IMR-90 (cell line): ENCODE measurements at places on chromosomes 4 and X.
A peak's percentile ranks its signal among the peaks of the same experiment; 100 is the strongest.

DNA sequence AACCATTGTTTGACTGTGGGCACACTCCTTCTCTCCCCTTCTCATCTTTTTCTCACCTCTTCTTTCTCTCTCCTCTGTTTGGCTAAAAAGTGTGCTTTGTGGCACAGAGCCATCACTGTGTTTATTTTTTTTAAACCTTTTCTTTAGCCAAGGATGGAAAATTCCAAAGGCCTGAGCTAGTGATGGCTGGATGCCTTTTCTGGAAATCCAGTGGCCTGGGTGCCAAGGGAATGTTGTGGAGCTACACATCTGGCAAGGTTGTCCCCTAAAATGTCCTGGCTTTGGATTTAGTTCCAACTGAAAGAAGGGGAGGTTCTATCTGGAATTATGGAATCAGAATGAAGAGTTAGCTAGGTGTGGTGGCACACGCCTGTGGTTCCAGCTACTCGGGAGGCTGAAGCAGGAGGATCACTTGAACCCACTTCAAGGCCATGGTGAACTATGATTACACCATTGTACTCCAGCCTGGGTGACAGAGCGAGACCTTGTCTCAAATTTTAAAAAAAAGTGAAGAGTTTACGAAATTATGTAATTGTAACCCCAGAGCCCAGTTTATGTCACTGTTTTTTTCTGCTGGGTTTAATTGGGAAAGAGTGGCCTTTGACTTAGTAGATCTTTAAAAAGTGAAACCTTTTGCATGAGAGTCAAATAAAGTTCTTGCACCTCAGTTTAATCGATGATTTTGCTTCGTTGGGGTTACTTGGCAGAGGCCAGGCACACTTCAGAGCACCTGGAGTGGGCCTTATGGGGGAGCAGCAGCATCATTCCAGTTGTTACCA is 17.7 kb downstream of the DOCK11 start:
- no peaks in the 10 kb centered on the region for H3K36me3 ChIP-seq
- H3K27me3 ChIP-seq, result no peaks in the 10 kb centered on the region
- no peak overlapping the region for H3K27ac ChIP-seq
- no peak overlapping the region for H3K4me3 ChIP-seq
- no peaks in the 10 kb centered on the region for H3K4me1 ChIP-seq
- no peak for DNase-seq

- no peak for DNase-seq
- H3K4me1 ChIP-seq, result no peaks in the 10 kb centered on the region
- no peaks in the 10 kb centered on the region for H3K36me3 ChIP-seq
- H3K27ac ChIP-seq, result no peak overlapping the region
Measured at GRCh38 chrX:5113128-5113527, 1115.5 kb downstream of the NLGN4X start.

GRCh38 chr4:53562409-53562808 is 28.9 kb downstream of the LNX1 start:
- no peak overlapping the region for H3K27ac ChIP-seq
- H3K4me3 ChIP-seq, result no peak overlapping the region
- no peak for DNase-seq
- H3K4me1 ChIP-seq, result peaks cover 14% of the 10 kb centered on the region
- no peaks in the 10 kb centered on the region for H3K36me3 ChIP-seq

DNA sequence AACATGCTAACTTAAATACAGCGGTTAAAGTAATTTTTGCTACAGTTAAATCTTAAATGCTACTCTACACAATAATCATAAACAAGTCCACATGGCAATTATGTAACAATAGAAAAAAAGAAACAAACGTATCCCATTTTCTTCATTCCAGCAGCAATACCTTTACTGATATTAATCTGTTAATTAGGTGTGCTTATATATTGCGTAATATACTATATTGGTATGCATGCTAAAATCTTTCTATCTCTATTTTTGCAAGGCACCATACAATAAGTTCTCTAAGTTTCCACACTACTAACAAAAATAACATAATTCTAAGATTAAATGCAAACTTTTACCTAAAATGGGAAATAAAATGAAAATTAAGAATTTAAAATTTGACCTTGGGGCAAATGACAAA is 500.6 kb downstream of the SPOCK3 start:
- H3K27me3 ChIP-seq, result no peaks in the 10 kb centered on the region
- no peak overlapping the region for H3K27ac ChIP-seq
- H3K4me3 ChIP-seq, result no peak overlapping the region
- no peaks in the 10 kb centered on the region for H3K4me1 ChIP-seq
- DNase-seq, result no peak
- H3K36me3 ChIP-seq, result no peaks in the 10 kb centered on the region

GRCh38 chrX:103847174-103847870 is 15.3 kb upstream of the RAB9B start:
- DNase-seq, result peak; percentile 26
- no peak overlapping the region for H3K4me3 ChIP-seq
- peaks cover 2% of the 10 kb centered on the region for H3K27me3 ChIP-seq
- no peak overlapping the region for H3K27ac ChIP-seq

- no peaks in the 10 kb centered on the region for H3K27me3 ChIP-seq
- H3K4me1 ChIP-seq, result peaks cover 9% of the 10 kb centered on the region
- no peak overlapping the region for H3K27ac ChIP-seq
- no peak overlapping the region for H3K4me3 ChIP-seq
- peaks cover 7% of the 10 kb centered on the region for H3K36me3 ChIP-seq
- no peak for DNase-seq
Measured at GRCh38 chrX:153693216-153694086, 5.7 kb downstream of the SLC6A8 start.

GRCh38 chr4:126595643-126596042 is 1037.1 kb upstream of the INTU start:
- no peaks in the 10 kb centered on the region for H3K36me3 ChIP-seq
- peak; percentile 0 for DNase-seq
- no peak overlapping the region for H3K27ac ChIP-seq

GRCh38 chrX:30504309-30504708 is 73.3 kb downstream of the TASL start:
- DNase-seq, result peak; percentile 41
- no peaks in the 10 kb centered on the region for H3K4me1 ChIP-seq
- no peaks in the 10 kb centered on the region for H3K36me3 ChIP-seq
- H3K27me3 ChIP-seq, result no peaks in the 10 kb centered on the region; the same call in none of the 2 replicates

- no peaks in the 10 kb centered on the region for H3K4me1 ChIP-seq
- no peaks in the 10 kb centered on the region for H3K27me3 ChIP-seq
- no peaks in the 10 kb centered on the region for H3K36me3 ChIP-seq
Measured at GRCh38 chr4:83285055-83285407, 433 bp upstream of the COQ2 start.

DNA sequence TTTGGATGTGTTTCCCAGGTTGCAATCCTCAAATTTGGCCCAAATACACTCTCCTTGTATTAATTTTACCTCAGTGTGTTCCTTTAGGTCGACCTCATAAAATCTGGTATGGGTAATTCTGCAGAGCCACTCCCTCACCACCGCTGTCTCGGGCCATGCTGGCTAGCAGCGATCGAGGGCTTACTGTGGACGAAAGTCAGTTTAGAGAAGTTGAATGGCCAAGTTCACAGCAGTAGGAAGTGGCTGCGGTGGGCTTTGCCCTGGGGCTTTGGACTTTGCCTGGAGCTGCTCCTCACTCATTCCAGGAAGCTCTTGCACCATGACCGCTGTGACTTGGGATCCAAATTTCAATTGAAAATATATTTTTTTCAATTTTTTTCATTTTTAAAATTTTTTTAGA is 19.6 kb downstream of the TMEM187 start:
- H3K27me3 ChIP-seq, result no peaks in the 10 kb centered on the region; the same call in 1 of the 2 replicates
- H3K27ac ChIP-seq, result no peak overlapping the region
- H3K4me1 ChIP-seq, result no peaks in the 10 kb centered on the region
- H3K4me3 ChIP-seq, result no peak overlapping the region

GRCh38 chr4:62644372-62644771 is 1444.2 kb downstream of the ADGRL3 start:
- no peak for DNase-seq
- no peaks in the 10 kb centered on the region for H3K4me1 ChIP-seq
- H3K36me3 ChIP-seq, result no peaks in the 10 kb centered on the region

- H3K27ac ChIP-seq, result no peak overlapping the region
- H3K4me3 ChIP-seq, result no peak overlapping the region
- no peaks in the 10 kb centered on the region for H3K36me3 ChIP-seq
- H3K27me3 ChIP-seq, result peaks cover 2% of the 10 kb centered on the region
- H3K4me1 ChIP-seq, result no peaks in the 10 kb centered on the region
Measured at GRCh38 chrX:134161162-134161561, 75.8 kb upstream of the CCDC160 start.

DNA sequence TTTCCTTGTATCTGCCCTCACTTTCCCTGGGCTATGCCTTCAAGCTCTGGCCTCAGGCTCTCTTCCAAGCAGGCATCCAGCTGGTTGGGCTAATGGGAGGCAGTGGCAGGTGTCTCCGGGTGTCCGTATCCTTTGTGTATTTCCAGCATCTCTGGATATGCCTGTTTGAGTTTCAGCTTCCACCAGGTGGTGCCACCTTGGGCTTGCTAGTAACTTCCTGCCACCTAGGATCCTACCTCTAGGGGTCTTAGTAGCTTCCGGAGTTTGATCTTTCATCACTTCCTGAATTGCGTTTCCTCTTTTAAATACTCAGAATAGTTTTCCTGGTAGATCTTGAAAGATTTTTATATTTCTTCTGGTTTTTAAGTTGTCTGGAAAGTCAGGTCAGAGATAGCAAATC is 23.2 kb upstream of the ANOS1 start:
- no peaks in the 10 kb centered on the region for H3K36me3 ChIP-seq
- no peaks in the 10 kb centered on the region for H3K4me1 ChIP-seq
- no peak overlapping the region for H3K4me3 ChIP-seq
- no peaks in the 10 kb centered on the region for H3K27me3 ChIP-seq

- peak; percentile 25 for DNase-seq
- no peak overlapping the region for H3K27ac ChIP-seq
- no peak overlapping the region for H3K4me3 ChIP-seq
- no peaks in the 10 kb centered on the region for H3K36me3 ChIP-seq
Measured at GRCh38 chr4:39814403-39815185, 116.7 kb downstream of the UBE2K start.
